ENCODE measurements at places on chromosomes 4 and X.
A peak's percentile ranks its signal among the peaks of the same experiment; 100 is the strongest.

- no peak for DNase-seq
Measured at GRCh38 chr4:17490575-17491059, 21.3 kb downstream of the QDPR start.

DNA sequence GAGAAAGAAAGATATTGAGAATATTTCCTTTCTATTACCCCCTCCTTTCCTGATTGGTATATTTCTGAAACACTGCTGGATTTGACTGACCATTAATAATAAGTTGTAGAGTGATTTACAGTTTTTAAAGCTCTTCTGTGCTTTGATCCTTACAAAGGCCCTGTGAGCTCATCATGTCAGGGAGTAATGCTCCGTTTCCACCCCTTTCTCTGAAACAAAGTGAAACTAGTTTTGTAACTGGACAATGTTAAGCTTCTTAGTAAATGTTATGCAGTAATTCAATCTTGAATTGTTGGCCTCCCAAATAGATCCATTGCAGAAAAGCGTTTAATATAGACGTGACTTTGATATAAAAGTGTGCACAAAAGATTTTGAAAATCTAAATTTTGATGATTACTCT, 190.1 kb upstream of the GNPDA2 start:
- no peak for DNase-seq

GRCh38 chr4:5724377-5724776, 13.4 kb downstream of the EVC start:
- no peak for DNase-seq

DNA sequence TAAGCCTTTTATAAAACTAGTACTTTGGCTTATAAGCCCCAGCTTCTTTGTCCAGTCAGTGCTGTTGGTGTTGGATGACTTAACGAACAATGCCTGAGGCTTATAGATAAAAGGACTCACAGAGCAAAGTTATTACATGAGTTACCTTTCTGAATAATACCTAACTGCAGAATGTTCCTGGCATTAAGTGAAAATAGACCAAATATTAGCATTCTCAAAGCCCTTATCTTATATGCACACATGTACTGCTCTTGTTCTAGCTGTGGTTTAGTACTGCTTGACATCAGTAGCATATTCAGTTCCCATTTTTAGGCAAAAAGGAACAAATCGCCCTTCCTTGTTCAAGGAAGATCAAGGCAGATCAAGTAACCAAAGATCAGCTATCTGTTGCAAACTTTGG, 131.6 kb downstream of the ZNF330 start:
- no peak for DNase-seq

GRCh38 chr4:121950212-121950679, 1.6 kb downstream of the TRPC3 start:
- DNase-seq: peak; percentile 73

Measured in fibroblast of skin of scalp (primary cell).